ENCODE measurements at places on chromosomes 1 and 21. TPM values are rescaled to one million over a fixed set of nuclear protein-coding genes. Genes with fewer than 3 reads are reported as not detected.

DNA sequence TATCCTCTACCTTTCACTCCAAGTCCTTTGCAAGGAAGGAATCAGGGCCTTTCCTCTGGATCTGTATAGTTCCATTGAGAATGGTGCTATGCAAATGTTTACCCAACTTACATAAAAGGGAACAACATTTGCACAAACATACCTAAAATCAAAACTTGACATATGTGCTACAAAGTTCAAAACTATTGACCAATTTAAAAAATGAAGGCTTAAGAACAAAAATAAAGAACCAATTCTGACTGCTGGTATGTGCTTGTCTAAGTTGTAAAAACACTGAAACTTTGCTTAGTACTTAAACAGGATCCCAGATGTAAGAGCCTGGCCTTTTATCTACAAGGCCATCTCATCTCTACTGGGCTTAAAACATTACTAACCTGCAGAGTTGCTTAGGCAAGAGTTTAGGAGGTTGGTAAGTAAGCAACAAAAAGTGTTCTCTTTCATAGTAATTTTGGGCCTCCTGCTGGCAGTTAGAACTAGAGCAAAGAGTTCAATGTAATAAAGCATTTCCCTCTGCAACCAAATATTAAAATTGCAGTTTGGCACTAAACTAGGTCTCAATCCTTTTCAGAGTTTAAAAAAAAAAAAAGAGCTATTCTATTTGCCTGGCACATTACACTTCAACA lies 2.0 kb downstream of the SCMH1 start:
- DNase-seq = no peak

DNA sequence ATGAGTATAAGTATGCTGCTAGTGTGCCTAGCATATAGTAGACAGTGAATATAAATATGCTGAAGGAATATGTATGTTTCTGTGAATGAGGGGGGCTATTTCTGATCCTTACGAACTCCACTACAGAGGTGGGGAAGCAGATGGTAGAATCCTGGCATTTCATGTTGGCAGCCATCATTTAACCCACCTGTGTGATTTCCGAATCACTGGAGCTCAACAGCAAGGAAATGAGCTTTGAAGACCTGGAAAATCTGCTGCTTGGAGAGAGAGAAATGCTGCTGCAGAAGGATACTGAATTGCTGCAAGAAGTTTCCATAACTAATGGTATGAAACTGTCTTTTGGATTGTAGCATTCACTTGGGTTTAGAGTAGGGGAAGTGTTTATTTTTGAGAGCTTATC lies 83.5 kb downstream of the RABGAP1L start:
- DNase-seq = no peak

GRCh38 chr21:46244602-46245001 lies 16.0 kb upstream of the LSS start:
- no peak for DNase-seq

PTPRC gene
- not detected for total RNA-seq

DNA sequence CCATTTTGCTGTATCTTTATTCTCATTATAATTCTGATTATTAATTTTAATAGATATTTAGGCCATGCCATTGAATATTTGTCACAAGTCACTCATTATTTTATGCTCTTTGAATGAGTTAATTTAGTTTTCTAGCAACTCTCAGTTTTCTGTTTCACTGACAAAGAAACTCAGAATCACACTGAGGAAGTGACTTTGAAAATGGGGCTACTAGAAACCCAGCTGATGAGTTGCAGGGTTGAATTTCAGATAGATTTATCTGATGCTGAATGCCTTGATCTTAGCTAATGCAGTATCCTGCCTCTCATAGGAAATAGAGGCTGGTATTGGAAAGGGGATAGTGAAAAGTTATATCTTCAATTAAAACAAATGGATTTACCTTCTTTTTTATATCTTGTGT lies 67.4 kb upstream of the PLA2G4A start:
- no peak for DNase-seq

- no peak for DNase-seq
Observed at GRCh38 chr1:60655679-60656355, 426.5 kb upstream of the NFIA start.

GRCh38 chr1:39609618-39610331 lies 29.7 kb downstream of the HEYL start:
- no peak for DNase-seq

DNA sequence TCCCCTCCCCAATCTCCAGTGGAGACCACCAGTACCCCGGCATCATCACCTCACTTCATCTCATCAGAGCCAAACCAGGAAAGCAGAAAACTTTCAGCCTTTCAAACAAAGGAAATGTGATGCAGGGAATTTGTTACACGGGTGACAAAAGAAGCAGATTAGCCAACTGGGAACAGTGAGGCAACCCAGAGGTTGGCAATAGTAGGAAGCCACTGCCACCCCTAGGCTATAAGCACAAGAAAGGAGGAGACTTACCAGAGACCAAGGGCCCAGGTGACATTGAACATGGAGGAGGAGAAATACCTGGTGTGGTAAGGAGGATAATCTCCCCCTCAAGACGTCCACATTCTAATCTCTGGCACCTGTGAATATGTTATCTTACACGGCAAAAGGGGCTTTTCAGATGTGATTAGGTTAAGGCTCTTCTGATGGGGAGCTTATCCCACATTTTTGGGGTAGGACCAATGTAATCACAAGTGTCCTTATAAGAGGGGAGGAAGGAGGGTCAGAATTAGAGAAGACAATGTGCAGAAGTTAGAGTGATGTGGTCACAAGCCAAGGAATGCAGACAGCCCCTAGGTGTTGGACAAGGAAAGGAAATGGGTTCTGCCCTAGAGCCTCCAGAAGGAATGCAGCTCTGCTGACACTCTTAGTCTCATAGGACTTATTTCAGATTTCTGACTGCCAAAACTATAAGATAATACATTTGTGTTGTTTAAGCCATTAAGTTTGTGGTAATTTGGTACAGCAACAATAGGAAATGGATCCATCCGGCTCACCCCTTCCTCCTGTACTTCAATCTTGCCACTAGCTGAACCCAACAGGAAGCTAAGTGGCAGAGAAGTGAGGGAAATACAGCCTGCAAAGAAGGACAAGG lies 83.6 kb upstream of the VAV3 start:
- no peak for DNase-seq

- no peak for DNase-seq
Observed at GRCh38 chr21:35150562-35151226, 101.6 kb upstream of the RUNX1 start.

- DNase-seq = no peak
Observed at GRCh38 chr1:171653796-171654195, 1.3 kb upstream of the MYOC start.

CFAP141 gene
- total RNA-seq = not detected

GRCh38 chr1:68116643-68117235 lies 66.3 kb upstream of the DIRAS3 start:
- no peak for DNase-seq

DNA sequence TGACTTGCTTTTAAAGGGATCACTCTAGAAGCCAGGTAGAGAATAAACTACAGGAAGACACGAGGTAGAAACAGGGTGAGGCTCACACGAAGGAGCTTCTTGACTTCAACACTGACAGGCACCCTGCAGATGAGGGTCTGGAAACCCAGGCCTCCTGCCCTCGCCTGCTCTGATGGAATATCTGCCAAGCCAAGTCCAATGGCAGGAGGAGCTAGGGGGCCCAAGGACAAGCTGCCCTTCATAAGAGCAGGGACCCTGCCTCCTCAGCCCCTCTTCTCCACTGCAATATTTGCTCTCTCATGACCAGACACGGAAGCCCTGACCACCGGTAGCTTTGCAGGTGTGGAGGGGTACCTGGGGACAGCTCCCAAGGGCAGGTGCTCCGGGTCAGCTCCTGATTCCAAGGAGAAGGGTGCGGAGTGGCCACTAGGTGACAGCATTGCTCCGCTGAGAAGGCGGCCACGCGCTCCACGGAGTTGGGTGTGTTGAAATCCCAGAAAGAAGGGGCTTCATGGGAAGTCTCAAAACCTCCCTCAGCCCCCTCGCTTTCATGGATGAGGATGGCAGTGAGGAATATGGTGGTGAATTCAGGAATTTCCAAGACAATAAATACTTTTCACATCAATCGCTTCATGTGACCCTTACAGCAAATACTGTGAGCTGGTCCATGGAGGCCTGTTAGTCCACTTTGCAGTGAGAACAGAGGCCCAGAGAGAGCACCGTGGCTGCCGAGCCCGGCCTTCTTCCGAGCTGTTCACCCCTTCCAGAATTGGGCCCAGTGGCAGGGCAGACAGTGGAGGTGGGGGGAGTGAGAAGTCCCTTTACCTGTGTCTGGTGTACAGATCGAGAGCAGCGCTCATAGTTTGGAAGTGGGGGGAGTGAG lies 33.2 kb upstream of the PAX7 start:
- DNase-seq = no peak

DNA sequence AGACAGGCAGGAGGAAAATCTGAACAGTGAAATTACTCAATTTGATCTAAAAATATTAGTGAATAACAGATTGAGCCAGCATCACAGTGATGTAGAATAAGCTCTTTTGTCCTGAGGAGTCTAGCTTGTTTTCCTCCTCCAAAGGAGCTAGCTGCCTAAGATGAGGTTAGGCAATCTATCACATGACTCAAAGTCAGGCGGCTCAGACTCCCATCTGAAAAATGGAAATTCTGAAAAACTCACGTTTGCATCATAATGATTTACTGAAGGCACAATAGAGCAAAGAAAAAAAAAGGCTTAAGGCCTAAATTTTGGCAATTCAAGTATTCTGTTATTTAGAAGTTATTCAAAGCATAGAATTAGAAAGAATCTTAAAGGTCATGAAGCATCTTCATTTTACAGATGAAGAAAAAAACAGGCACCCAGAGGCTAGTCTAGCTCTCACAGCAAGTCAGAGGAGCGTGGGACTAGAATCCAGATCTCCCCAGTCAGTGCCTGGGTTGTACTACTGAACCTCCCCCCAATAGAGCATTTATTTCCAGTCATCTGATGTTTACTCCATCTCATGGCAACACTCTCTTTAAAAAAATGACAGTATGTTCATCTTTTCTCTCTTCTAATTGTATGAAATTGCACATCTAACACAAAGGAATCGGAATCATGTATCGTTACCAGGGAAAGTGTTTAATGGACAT lies 62.5 kb upstream of the ATF3 start:
- no peak for DNase-seq

DNA sequence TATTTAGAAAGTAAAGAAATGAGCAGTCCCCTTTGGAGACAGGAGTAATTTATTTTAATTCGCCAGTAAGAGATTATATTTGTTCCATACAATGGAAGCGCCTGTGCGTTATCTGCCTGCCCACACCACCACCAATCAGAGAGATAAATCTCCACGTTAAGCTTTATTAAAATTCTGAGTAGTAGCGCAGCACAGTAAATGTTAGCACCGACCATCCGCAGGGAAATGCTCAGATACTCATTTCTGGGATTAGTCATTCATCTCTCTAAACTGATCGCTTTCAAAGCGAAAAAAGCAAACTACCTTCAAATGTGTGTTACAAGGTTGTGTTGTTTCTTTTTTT lies 1.2 kb downstream of the ETS2 start:
- DNase-seq = no peak

ADGRL4 gene
- total RNA-seq = 170 TPM
